ENCODE measurements at places on chromosomes 6 and 20.

DNA sequence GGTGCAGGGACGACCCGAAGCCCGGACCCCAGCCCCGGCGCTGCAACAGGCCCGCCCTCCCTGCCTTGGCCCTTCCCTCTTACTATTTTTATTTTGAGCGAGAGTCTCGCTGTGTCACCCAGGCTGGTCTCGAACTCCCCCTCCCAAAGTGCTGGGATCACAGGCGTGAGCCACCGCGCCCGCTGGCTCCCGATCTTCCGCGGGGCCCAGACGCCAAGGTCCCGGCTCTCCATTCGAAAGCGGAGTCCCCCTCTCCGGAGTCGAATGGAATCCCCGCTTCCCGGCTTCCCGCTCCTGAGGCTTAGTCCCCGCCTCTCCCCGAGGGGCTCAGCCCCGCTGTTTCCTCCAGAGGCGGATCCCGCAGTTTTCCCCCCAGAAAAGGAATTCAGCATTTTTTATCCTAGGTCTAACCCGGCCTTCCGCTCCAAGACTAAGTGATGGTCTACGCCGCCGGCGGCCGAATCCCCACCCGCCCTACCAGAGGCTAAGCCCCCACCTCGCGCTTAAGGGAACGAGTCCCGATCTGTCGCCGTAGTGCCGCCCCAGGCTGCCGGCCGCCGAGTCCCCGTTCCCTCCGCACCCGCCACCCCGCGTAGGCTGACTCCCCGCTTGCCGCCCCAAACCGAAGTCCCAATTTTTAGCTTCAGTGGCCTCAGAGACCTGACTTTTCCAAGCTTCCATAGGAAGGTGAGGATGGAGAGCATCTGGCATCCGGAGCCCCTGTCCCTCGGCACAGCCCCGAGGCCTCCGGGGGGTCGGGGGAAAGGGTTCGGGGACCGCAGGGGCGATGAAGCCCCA lies 11.5 kb upstream of the TMC2 start:
- peak; percentile 19 for DNase-seq

GRCh38 chr6:20479060-20479459 lies 55.2 kb upstream of the CDKAL1 start:
- no peak for DNase-seq

GRCh38 chr6:156808287-156808686 lies 31.1 kb downstream of the ARID1B start:
- DNase-seq = no peak

DNA sequence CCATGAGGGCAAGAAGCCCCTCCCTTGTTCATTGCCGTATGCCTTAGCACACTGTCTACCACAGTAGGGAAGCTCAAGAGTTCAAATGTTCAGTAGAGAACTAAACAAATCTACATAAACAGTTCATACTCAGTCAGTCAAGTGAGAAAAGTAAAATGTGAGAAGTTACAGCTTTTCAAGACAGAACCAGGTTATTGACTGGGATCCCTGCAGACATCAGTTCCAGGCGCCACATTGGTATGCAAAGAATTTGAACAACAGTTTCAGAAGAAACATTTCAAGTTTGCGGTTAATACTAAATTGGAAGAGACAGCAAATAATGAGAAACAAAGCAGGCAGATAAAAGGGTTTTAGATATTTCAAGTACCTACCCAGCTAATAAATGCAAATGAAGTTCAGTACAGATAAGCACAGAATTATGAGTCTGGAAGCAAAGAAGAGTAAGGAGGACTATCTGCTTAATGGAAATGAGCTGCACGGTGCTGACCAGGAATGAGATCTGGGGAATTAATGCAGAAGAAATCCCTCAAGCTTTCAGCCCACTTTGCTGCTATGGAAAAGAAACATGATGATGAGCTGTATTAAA lies 246.2 kb downstream of the HACE1 start:
- DNase-seq = no peak

GRCh38 chr6:139736325-139736906 lies 362.0 kb upstream of the CITED2 start:
- DNase-seq = no peak

DNA sequence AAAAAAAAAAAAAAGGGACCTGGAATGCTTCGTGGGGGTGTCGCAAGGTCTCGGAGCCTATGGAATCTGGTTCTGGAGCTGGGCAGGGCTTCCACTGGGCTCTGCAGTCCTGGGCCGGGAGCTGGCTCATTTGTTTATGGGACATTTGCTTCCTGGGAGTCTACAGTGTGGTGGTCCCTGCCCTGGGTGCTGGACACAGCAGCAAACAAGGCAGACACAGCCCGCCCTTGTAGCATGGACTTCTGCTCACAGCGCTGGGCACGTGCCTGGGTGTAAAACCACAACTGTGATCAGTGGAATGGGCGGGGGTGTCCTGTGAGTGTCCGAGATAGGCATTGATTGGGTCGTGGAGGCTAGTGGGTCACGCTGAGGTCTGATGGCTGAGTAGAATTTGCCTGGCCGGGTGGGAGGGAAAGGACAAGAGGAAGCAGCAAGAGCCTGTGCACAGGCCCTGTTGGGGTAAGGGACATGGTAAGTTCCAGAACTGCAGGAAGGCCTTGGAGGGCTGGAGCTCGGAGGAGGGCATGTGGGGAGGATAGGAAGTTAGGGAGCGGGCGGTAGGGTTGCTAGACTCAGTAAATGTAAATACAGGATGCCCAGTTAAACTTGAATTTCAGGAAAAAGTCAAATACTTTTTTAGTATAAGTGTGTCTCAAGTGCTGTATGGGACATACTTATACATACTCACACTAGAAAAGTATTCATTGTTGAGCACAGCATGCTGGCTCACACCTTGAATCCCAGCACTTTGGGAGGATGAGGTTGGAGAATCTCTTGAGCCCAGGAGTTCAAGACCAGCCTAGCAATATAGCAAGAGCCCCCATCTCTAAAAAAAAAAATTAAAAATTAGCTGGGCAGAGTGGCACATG lies 61.3 kb upstream of the PMEPA1 start:
- no peak for DNase-seq

GRCh38 chr6:35691027-35691824 lies 2.5 kb upstream of the FKBP5 start:
- DNase-seq = no peak

DNA sequence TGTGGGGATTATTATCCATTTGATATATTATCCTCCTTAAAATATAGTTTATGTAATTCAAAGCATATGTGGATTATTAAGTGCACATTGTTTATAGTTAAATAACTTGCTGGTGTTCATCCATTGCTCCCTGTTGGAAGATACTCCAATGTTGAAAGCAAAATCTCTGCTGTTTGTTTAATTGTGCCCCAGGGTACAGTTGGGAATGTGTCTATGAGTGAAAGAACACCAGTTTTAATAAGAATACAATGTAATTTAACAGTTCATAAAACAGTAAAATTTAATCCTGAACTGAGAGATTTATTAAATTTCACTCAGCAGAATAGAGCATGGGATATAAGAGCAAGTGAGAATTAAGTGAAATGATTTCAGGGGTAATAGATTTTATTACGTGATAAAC lies 364.9 kb downstream of the GRIK2 start:
- no peak for DNase-seq

- DNase-seq = no peak
Measured at GRCh38 chr6:98583506-98583905, 250.9 kb upstream of the POU3F2 start.

- DNase-seq = no peak
Measured at GRCh38 chr6:141598487-141598886, 534.2 kb upstream of the GJE1 start.

GRCh38 chr6:14092838-14093789 lies 24.5 kb upstream of the CD83 start:
- DNase-seq = no peak

DNA sequence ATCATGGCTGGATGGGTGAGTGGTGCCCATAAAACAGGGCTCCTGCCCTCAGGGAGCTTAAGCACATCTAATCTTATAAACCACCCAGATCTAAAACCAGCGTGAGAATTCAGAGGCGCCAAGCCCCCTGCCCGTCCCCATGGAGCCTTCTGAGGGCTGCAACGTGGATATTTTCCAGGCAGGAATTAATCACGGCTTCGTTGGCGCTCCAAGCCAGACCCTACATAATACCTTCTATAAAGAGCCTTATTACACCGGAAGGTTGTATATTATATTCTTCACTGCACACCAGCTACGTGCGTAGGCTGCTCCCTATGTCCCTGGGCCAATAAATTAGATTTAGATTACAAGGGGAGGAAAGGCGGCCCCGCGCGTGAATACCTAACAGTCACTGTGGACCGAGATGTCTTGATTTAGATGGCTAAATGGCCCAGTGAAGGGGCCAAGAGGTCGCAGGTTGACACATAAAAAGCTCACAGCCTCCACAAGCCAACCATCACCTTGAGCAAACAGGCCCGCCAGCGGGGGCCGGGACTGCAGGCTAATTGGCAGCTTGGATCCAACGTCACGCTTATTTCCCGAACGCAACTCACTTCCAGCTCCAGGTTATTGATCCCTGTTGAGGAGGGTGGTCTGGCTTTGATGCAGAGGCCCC lies 64.7 kb upstream of the APCDD1L start:
- no peak for DNase-seq

GRCh38 chr6:40585651-40586269 lies 1.4 kb downstream of the LRFN2 start:
- DNase-seq = no peak

GRCh38 chr6:138601128-138601527 lies 101.8 kb upstream of the NHSL1 start:
- no peak for DNase-seq

- no peak for DNase-seq
Measured at GRCh38 chr20:38728191-38728781, 4.0 kb downstream of the SLC32A1 start.

DNA sequence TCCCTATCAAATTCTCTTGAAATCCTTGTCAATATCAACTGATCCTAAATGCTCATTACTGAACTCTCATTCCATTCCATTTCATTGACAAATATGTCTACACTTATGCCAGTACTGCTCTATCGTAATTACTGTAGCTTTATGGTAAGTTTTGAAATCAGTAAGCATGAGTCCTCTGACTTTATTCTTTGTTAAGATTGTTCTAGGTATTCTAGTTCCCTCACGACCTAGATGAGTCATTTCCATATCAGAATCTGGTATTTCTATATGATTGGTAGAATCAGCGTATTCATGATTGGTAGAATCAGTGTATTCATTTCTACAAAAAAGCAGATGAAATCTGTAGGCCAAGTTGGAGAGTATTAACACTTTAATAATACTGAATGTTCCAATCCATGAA lies 318.6 kb upstream of the RUNX2 start:
- no peak for DNase-seq

DNA sequence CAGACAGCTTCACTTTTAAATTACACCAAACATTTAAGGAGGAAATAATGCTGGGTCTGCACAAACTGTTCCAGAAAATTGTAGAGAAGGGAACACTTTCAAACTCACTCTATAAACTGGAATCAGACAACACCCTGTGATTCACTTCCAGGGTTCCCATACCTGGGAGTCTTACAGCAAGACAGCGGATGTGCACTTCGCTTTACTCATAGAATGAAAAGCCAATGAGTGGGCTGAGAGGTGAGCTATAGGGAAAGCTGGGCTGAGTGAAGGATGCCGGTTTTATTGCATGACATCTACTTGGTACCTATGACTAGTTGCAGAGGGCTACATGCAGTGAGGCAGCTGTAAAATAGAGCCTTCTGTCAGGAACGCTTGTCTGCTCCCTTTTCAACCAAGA lies 152.1 kb downstream of the FNDC1 start:
- no peak for DNase-seq

GRCh38 chr20:1720845-1721475 lies 63.4 kb upstream of the SIRPG start:
- no peak for DNase-seq

All from activated gamma-delta T cell (primary cell).